ENCODE measurements at places on chromosomes 3 and 15. TPM values are rescaled to one million over a fixed set of nuclear protein-coding genes. Genes with fewer than 3 reads are reported as not detected.

GRCh38 chr15:65578904-65579728 is 31.8 kb downstream of the INTS14 start:
- no peak for DNase-seq

DNA sequence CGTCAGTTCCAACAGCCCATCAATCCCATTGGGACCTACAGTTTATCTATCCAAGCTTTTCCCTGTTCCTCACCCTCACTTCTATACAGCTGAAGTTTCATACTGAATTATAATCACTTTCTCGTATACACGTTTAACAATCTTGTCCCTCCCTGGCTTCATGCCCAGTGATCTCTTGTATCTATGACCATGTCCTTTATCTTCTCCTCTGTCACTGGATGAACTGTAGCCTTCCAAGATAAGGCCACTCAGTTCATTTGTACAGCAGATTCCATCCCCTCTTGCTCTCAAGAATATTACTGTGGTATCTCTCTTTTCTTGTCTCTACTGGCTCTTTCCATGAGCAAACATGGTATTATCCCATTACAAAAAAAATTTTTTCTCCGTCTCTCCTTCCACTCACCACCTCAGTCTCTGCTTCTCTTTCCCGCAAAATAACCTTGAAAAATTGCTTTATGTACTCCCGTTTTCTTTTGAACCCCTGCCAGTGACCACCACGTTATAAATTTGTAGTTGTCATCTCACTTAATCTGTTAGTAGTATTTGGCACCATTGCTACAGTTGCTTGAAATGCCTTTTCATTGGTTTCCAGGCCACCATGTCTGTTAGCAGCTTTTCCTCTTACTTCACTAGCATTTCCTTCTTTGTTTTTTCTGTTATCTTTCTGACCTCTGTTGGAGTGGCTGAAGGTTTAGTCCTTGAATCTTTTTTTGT is 9.4 kb downstream of the CTNNB1 start:
- DNase-seq = no peak

DNA sequence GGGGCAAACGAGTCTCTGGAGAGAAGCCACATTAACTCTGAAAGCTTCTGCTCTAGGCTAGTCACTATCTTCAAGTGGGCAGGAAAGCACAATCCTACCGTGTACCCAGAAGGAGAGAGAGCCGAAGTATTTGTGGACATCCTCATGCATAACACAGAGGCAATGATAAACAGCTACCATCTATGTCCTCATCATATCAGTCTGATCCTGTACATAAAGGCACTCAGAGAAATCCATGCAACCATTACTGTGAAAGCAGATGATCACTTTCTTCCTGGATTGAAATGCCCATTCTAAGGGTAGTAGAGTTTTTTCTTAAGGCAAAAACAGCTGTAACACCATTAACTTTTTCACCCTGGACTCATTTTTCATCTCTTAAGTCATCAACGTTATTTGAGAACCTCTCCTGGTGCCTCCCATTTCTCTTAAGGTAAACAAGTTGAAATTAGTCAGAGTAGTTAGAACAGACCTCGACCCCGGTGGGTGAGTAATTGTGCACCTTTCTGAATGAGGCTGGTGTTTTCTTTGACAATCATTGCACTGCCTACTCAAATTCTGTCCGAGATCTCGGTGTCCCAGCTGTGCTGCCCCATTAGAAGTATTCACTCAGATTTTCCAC is 327.4 kb downstream of the SHQ1 start:
- DNase-seq = no peak

GRCh38 chr3:138694287-138695007 is 85.9 kb downstream of the FAIM start:
- no peak for DNase-seq

DNA sequence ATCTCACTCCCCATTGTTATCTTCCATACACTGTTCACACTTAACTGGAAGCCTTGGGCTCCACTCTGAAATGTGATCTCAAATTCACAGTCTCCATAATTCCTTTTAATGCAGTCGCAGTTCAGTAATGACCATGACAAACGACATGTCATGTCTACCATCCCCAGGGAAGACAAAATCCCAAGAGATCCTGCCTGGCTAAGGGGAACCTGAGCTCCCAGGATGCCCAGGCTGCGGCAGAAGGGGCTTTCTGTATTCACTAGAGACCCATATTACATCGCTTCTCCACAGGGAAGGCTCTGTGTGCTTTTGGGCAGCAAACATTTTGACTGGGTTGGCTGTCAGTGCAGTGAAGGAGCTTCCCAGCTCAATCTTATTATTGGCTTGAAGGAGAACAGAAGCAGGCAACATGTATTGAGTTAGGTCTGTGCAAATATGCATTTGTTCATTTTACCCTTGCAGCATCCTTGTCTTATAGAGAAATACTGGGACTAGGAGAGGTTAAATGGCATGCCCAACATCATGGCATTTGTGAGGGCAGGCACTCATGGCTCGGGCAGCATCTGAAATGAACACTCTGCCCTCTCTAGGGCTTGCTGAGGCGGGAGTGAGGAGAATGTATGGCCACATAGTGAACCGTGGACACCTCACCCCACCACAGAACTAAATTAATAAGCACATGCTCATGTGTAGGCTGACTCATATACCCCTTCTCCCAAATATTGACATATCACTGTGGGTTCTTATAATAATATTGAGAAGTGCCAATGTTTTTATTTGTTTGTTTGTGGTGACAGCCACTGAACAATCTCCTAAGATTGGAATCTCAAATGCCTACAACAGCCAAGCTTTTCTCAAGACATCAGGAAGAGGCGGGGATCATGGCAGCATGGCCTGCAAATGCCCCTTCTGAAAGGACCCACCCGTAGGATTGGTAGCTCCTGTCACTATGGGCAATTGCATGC is 141.6 kb upstream of the FOXB1 start:
- DNase-seq = no peak

GRCh38 chr15:79168922-79169456 is 78.4 kb upstream of the RASGRF1 start:
- DNase-seq = no peak

DNA sequence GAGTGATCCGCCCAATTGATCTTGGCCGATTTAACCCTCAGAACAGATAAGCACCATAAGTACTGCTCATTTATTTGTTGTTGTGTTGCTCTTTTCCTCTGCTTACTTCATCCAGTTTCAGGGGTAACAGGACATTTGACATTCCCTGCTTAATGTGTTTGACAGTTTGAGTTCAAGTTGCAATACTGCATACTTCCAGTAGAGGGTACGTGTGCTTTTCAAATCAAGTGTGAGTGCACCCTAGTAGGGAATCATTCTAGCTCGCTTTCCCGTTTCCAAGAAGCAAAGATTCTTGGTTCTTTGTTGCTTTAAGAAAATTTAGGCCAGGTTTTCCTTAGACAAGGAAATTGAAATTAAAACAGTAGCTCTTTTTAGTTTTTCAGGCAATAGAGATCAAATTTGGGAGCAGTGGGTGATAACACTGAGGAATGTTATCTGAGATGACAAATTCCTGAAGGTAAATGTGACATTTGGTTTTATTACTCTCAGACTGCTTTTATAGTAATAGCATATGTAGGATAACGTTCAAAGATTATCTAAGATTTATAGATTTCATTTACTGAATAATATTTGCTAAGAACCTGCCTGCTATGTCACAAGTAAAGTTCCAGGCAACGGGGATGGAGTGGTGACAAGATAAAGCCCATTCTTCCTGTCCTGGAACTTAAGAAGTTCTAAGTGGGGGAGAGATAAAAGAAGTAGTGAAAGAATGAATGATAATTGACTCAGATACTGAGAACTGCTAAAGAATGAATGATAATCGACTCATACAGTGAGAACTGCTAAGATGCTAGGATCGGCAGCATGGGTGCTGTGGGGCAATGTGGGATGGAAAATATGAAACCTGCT is 73.3 kb downstream of the SYNPR start:
- DNase-seq = no peak

GRCh38 chr3:161295325-161295724 is 74.2 kb downstream of the NMD3 start:
- no peak for DNase-seq

- peak; percentile 30 for DNase-seq
Measured at GRCh38 chr3:38026856-38027255, 2.6 kb downstream of the PLCD1 start.

Gene ZDHHC3
- total RNA-seq = 108 TPM

Gene WNT5A
- total RNA-seq = 1.7 TPM

Gene PEX5L
- not detected for total RNA-seq

Gene GOLGA8S
- 0.26 TPM for total RNA-seq

All from mesenteric fat pad (tissue), 1 donor.